ENCODE measurements at places on chromosomes 5 and 9.

DNA sequence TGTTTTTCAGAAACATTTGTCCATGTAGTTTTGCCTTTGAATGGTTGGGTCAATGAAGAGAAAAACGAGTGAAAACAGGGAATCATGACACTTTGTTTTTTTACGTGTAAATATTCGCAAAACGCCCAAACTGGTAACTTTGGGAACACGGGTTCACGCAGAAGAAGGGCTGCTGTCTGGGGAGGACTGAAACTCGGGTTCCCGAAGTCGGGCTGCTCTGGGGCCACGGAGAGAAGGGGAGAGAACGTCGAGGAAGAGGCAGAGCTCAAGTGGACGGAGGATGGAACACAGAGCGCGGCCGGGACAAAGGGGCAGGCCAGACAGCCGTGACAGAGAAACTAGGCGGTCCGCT is 478 bp upstream of the SETD9 start:
- DNase-seq: no peak

DNA sequence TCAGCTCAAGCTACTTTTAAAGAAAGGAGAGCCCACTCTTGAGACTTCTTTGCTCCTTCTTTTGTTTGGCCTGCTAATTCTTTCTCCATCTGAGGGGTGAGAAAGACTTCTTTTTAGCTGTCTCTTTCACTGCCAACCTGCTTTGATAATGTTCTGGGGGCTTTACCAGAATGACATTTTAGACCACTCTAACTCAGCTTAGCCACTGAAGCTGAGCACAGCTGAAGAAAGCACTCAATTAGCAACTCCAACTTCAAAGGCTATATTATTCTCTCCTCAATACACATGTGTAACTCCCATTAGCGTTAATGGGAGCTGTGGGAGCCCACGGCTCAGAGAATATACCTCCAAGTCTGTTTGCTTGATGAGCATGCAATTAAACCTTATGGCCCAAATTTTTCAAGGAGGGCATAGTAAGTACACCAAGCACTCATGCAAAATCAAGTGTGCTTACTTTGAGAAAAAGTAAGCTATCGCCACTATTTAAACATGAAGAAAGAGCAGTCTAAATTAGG is 815.4 kb upstream of the DMAC1 start:
- peak; percentile 88 for DNase-seq

DNA sequence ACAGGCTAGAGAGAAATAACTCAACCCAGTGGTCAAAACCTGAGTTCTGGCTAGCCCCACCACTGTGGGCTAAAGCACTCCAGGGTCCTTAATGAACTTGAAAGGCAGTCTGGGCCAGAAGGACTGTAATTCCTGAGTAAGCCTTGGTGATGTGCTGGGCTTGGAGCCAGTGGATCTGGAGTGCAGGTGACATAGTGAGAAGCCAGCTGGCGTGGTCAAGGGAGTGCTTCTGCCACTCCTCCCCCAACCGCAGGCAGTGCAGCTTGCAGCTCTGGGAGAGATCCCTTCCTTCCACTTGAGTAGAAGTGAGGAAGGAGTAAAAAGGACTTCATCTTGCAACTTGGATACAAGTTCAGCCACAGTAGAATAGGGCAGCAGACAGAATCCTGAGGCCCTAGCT is 424.0 kb downstream of the CDH18 start:
- no peak for DNase-seq

- no peak for DNase-seq
These were observed 60.6 kb downstream of the PGM5 start for GRCh38 chr9:68416936-68417564.

DNA sequence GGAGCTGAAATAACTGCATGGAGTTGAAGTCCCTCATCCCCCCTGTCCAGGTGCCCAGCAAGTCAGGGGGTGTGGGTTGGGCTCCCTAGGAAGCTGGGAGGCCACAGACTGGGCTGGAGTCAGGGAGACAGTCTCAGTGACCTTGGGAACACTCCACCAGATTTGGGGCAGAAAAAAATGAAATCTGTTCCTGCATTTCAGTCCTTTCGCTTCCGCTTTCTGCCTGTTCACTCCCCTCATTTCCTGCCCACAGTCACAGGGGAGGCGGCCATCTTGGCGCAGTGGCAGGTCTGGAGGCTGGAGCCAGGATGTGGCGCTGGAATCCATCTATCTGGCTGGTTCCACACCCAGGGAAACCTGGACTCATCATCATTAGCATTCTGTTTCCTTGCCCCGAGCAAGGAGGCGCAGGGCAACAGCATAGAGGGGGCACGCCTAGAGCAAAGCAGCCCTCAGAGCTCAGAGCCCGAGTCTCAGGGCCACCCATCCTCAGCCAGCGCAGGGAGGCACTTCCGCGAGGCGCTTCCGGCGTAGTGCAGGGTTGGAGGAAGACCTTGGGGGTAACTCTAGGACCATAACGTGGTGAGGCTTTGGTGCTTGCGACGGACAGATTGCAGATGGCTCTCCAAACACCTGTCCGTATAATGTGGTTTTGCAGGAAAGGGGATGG is 86.2 kb upstream of the HSPA9 start:
- no peak for DNase-seq

DNA sequence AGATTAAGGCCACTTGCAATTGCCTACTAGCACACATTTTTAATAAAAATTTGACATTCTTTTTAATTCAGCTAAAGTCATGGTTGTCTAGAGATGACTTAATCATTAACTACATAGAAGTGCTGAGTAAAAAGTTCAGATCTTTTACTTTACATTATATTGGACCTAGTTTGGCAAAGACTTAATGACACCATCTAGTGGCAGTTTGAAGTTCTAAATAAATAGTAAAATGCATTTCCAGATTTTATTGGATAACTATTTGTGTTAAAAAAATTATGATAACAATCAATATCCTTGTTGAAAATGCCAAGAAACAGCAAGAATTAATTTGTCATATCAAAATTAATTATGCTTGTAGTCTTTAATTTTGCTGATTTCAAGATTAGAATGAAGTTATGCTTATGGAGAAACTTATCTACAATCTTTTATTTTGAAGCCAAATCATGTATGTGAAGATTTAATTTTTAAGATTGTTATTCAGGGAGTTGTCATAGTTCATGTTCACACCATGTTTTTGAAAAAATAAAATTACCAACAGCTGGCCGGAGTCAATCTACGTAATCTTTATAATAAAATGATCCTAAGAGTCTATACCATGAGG is 69.6 kb upstream of the PJA2 start:
- DNase-seq: no peak

DNA sequence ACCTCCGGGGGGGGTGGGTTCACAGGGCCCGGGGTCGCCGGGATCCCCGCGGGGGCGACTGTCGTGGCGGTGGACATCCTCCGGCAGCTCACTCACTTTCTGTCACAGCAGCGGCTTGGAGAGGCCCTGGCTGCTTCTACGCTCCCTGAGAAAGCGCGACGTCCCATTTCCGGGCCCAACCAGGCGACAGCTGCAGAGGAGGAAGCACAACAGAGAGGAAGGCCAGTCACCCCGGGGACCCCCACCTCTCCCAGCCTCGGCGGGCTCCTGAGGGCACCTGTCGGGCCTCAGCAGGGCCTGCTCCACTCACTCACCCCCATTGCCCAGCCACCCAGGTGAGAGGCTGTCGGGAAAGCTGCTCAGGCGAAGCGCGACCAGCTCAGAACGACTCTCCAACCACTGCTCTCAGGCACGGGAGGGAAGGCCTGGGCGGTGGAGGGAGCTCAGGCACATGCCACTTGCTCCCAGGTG is 14.4 kb downstream of the BRD3 start:
- peak; percentile 28 for DNase-seq

DNA sequence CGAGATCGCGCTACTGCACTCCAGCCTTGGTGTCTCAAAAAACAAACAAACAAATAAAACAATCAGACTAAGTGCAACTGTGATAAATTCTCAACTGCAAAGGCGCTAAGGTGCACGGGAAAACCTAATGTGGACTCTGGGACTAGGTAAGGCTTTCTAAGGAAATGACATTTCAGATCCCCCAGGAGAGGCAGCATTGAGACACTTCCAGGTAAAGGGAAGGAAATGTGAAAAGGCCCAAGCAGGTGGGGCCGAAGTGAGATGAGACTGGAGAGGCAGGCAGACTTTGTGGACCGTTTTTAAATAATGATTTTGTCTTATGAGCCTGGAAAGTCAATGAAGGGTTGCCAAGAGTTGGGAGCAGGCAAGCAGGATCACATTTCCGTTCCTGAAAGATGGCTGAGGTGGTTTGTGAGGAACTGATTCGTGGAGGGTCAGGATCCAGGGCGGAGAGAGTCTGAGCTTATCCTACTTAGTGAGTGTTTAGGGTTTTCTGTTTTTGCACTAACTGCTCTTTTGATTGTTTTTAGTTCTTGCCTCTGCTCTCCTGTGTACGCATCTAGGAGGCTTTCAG is 2.0 kb upstream of the APBA1 start:
- peak; percentile 56 for DNase-seq

DNA sequence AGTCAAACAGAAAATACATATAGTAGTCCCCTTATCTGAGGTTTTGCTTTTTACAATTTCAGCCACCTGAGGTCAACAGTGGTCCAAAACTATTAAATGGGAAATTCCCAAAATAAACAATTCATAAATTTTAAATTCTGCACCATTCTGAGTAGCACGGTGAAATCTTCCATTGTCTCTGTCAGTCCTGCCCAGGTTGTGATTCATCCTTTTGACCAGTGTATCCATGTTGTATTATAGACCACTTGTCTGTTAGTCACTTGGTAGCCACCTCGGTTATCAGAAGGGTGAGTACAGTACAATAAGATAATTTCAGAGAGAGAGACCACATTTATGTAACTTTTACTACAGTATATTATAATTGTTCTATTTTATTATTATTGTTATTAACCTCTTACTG is 2.8 kb downstream of the CCDC152 start:
- DNase-seq: no peak

DNA sequence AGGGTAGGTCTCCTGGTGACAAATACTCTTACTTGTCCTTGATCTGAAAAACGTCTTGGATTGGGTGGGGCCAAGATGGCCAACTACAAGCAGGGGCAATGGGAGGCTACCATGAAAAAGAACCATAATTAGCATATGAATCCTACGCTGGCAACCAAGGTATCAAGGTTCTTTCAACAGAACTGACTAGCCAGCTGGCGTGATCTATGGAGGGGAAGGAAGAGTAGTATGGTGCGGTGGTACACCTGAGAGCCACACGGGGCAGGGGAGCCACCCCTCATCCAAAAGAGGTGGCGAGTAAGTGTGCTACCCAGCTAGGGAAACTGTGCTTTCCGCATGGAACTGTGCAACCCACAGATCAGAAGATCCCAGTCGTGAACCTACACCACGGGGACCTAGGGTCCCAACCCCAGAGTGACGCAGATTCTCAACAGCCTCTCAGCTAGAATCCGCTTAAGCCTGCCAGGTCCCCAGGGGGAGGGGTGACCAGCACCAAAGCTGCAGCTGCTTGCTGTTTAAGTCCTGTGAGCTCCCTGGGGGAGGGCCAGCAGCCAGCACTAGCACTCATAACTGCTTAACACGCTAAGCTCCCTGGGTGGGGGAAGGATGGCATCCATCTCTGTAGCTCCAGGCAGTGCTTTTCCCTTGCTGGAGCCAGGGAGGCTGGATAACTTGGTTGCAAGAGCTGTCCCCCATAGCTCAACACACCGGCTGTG is 334.8 kb downstream of the FBXL17 start:
- DNase-seq: no peak

DNA sequence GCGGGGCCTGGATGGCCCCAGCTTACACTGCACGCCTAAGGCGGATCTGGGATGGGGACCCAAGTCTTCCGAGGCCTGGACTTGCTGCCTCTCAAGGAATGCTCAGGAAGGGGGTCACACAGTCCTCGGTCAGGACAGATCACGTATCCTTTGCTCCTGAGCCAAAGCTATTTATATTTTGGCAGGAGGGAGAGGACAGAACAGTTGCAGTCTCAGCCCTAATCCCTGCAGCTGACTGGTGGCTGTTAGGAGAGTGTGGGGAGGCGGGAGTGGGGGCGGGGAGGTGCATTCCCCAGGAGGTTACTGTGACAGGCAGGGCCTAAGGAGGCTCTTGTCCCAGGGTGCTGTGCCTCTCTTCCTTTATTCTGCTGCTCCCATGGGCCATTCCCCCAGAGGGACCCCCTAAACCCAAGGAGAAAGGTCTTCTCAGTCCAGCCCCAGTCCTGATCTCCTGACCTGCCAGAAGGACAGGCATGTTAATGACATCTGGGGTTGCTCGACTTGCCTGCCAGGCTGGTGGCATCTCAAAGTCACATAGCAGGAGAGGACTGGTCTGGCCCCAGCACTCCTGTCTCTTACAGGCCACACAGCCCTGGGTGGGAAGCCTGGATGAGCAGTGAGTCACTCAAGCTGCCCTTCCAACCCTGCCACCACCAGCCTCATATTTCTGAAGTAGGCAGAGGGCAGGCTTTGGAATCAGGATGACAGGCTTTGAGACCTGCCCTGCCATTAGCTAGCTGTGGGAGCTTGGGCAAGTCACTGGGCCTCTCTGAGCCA is 51.9 kb downstream of the COL27A1 start:
- no peak for DNase-seq

DNA sequence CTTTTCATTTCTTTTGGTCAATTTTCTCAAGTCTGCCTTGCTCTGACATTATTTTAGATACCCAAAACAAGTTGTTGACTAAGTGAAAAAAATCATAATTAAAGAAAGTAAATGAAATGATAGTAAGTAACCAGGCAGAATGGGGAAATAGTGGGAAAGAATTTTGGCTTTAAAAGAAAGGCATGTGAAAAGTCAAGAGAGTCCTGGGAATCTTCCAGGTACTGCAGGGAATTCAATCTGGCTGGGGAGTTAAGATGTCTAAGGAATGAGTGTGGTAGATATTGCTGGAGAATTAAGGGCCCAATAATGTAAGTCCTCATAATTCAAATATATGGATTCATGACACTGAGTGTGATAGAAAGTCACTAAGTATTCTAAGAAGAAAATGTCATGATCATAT is 123.1 kb upstream of the PAPPA start:
- DNase-seq: no peak

DNA sequence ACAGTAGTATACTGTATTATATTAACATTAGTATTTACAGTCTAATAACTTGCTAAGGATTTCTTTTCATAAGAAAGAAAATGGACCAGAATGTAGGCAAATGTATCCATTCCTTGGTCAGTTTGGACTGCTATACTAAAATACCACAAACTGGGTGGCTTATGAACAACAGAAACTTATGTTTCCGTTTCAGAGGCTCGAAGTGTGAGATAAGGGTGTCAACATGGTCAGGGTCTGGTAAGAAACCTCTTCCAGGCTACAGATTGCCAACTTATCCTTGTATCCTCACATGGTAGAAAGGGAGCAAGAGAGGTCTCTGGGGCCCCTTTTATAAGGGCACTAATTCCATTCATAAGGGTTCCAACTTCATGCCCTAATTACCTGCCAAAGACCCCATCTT is 9.2 kb upstream of the ESM1 start:
- no peak for DNase-seq

DNA sequence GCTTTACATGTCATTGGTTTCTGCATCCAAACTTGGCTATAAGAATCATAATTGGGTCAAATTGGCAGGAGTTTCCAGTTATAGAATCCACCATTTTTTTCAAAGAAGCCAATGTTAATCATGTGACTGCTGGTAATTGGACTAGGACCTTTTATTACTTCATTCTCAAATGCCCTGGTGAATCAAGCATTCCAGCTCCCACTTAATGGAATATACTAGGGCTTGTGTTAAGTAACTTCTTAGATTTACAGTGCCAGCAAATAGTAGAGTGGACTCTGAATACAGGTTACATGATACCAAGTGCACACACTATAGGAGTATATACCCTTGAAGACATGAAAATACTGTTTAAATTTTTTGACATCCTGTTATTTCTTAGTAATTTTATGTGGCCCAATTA is 96.7 kb downstream of the NUDT12 start:
- no peak for DNase-seq

All from DMS79 (cell line).